ENCODE measurements at places on chromosomes 7 and 10.

DNA sequence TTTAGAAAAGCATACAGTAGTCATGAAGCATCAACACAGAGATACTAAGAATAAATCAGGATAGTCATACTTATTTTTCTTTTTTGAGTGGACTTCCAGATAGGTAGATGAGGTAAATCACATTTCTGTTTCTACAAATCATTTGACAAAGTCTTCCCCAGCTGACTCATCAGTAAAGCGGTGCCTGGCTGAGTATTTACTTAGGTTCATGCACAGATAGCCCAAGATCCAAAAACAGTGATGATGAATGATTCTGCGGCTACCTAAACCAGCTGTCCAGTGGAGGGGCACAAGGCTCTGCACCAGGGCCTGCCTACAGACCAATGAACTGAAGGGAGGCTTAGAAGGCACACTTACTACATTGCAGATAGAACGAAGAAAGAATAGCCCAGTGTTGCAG is 113.1 kb downstream of the PARP12 start:
- DNase-seq: no peak

DNA sequence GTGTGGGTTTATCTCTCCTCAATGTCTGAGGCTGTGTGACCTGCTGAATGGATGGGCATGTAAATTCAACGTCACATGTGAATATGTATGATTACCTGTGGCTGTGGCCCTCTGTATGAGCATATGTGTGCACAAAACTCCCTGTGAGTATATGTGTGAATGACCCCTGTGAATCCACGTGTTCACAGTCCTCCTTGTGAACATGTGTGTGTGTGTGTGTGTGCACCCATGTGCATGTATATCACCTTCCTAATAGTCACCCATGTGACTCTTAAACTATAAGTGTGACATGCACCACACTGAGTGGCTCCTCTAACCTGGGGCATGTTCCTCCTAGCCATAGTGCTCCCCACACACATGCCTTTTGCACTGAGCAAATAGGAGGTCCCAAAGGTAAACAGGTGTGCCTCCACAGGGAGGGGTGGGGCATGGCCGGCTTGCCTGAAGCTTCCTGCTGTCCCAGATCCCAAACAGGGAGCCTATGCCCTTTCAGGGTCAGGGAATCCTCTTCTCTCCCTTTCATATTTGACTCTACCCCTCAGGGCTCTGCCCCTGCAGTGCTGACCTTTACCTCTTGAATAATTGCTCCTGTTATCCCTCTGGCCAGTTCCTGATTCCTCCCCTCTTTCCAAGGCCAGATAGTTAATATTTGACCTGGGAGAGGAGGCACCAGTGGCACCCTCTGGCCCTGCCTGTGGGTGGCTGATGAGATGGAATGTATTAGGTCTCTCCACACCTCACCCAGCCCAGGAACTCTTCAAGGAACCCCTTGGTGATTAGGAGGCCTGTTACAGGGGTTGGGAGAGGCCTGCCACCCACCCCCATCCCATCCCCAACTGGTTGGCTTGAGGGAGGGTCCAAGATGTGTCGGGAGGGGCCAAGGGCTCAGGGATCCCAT is 1.9 kb downstream of the SEMA4G start:
- peak; percentile 13 for DNase-seq

DNA sequence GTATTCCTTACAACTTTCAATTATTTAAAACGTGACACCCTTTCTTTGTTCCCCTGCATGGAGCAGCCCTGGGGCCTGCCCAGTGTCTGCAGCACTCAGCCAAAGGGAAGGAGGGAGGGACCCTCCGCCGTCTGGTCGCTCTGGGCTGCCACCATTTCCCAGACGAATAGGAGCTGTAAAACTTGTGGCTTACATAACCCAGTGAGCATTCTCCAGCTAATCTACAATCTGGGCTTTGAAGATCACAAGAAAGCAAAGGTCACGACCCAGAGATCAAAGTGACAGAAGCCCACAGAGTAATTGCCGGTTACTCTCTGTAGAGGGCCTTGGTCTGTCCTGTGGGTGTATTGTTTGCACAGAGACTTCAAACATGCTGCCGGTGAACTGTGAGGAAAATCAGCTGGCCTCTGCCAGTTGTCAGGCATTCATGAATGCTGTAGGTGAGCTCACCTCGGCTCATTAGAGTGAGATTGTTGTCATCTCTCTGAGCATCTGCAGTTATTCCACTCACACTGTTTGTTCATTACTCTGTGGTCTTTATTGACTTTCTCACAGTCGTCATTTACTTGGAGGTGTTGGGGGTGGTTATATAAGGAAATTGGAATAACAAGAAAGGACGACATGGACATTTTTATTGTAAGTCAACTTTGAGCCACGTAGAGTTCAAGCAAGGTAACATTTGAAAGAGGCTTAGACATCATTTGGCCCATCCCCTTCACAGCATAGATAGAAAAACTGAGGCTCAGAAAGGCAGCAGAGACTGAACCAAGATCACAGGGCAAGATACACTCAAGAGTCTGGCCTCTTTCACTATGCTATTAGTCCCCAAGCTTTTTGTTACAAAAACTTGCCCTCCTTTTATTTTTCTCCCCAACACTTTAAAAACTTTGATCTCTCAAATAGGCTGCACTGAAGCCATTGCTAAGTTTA is 619.8 kb downstream of the LRMDA start:
- DNase-seq: no peak

DNA sequence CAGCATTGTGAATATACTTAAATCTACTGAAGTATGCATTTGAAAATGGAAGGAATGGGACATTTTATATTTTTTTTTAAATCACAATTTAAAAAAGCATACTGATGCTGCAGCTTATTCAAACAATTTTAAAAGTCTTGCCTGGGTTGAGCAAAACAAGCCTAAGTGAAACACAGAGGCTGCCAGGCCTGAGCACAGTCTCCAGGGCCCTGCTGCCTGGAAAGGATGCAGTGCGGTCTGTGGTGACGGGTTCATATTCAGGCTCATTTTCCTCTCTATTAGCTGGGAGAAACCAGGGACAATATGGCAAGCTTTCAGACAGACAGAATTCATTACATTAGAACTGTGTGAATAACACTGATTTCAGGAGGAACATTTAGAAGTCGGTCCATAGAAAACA is 251.9 kb downstream of the COBL start:
- DNase-seq: no peak

DNA sequence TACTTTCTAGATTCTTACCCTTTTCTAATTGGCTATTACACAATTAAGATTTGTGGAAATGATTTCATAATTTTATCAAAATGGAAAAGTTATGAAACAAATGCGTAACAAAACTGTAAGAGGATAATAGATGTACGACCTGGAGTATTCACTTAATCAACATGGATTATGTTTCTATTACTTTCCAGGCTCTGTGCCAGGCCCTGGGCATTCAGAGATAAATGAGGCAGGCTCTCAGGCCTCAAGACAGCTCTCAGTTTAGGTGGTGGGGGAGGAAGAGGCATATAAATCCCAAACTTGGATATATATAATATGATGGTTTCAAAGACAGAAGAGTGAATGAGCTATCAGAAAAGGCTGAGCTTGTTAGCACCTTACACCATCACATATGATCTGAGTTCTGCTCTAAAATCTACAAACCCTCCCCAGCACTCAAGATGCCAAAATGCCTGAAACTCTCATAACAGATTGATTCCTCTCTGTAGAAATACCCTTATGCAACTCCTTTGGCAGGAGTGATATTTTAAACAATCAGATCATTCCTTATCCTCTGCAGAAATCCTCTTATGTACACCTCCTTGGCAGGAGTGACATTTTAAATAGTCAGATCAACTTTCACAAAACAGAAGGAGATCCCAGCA is 42.5 kb downstream of the ACBD5 start:
- DNase-seq: no peak

DNA sequence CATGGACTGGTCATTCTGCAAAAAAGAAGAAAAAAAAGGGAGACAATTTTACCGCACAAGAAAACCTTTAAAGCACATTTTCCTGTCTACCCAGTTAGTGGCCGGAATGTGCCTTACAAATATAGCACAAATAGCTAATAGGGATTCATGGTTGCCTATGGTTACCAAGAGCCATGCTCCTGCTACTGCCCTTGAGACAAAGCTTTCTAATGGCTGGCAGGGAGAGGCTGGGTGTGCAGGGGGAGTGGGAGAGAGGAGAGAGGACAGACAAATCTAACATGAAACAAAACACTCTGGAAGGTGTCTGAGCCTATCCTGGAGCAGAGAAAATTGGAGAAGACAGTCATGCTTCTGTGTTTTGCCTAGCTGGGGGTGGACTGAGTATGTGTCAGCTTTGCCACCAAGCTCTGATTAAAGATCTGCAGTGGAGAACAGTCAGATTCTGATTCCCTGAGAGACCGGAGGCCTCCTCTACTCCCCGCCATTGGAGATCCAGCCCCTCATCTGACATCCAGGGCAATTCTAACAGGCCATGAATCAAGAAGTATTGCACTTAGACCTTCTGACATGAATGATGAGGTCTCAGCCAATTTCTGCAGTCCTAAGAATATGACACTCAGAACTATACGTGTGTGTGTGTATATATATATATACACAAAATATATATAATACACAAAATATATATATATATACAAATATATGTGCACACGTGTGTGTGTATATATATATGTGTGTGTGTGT is 80.2 kb downstream of the PRTFDC1 start:
- no peak for DNase-seq

GRCh38 chr10:17001297-17001744 is 128.3 kb downstream of the CUBN start:
- DNase-seq: no peak

- no peak for DNase-seq
These were observed 8.7 kb downstream of the PDLIM1 start for GRCh38 chr10:95282107-95282506.

- no peak for DNase-seq
These were observed 101.9 kb downstream of the INPP5A start for GRCh38 chr10:132639470-132639869.

DNA sequence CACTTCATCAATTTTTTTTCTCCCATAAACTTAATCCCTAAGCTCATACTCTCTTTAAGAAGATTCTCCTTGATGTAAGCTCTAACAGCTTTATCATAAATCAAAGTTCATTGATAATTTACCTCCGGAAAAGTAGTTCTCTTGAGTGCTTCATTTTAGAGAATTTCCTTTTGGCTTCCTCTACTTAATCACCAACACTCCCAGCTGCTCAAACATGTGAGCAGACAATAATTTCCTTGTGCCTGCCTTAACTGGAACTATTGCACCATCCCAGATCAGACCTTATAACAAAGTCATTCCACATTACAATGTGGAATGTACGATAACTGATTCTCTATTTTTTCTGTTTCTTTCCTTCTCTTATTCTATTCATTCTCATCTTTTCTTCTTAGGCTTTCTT is 5.9 kb downstream of the FEZF1 start:
- DNase-seq: no peak

- no peak for DNase-seq
These were observed 34.8 kb upstream of the FGFR2 start for GRCh38 chr10:121633056-121633455.
